ENCODE measurements at places on chromosomes 16 and 17.
A peak's percentile ranks its signal among the peaks of the same experiment; 100 is the strongest.

- peak; percentile 36 for ATAC-seq
These were observed 33.2 kb upstream of the USP7 start for GRCh38 chr16:8996891-8997290.

DNA sequence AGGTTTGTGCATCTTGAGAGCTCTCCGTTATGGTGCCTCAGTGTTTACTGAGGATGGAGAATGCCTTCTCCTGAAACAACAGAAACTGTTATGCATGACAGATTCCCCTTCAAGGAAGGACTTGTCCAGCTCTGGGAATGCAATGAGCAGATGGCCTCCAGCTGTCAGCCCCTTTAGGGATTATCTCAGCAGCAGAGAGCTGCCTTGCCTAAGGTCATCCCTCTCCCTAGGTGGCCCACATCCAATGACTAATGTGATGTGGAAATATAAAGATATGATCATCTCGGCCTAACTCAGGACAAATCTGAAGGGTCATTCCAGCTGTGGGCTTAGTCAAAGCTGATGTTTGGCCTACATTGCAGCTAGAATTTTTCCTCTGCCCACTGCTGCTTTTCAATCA, 214.3 kb upstream of the N4BP1 start:
- no peak for ATAC-seq

- ATAC-seq: no peak
These were observed 80.8 kb downstream of the CNGB1 start for GRCh38 chr16:57889960-57890751.

DNA sequence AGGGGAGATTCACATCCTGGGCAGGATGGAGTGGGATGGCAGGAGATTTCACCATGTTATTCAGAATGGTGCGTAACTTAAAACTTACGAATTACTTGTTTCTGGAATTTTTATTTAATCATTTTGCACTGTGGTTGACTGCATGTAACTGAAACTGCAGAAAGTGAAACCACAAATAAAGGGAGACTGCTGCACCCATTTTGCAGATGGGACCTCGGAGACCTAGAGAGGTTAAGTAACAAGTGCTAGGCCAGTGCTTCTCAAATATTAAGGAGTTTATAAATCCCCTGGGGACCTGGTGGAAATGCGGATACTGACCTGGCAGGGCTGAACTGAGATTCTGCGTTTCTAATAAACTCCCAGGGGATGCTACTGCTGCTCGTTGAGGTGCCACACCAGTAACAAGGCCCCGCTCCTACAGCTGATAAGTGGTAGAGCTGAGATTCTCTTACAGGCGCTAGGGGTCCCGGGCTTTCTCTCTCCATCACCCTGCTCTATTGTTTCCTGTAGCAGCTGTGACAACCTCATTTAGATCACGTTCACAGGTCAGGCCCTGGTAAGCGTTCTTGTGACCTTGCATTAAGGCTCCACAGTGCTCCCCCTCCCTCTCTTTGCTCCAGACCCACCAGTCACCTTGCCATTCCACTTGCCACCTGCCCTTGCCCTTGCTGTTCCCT, 167.1 kb upstream of the CDH13 start:
- no peak for ATAC-seq

DNA sequence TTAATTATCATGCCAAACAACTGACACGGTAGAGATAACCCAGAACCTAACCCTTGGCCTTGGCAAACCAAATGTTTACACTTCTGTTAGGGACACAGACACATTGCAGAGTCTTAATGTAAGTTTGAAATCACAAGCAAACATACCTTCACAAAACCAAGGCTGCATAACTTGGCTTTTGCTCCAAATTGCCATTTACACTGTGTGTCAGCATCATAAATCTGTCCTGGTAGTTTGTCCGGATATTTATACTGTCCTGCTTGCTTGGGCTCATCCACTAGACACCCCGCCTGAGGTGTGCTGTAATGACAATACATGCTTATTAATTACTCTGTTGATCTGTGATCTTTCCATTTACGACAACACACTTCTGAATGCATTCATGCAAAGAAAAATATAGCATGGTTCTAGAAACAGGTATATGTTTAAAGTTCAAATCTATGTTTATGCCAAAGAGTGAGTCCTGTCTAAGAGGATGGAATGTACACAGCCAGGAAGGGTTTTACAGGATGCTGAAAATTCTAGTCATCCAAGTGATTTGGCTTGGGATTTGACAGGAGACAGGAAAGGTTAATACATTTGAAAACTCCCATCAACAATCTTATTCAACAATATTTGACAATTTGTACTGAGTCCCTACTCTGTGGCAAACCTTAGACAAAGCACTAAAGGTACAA, 81.1 kb downstream of the ADAMTS18 start:
- ATAC-seq: no peak

GRCh38 chr17:80029258-80029974, 6.3 kb downstream of the TBC1D16 start:
- ATAC-seq: peak; percentile 46

DNA sequence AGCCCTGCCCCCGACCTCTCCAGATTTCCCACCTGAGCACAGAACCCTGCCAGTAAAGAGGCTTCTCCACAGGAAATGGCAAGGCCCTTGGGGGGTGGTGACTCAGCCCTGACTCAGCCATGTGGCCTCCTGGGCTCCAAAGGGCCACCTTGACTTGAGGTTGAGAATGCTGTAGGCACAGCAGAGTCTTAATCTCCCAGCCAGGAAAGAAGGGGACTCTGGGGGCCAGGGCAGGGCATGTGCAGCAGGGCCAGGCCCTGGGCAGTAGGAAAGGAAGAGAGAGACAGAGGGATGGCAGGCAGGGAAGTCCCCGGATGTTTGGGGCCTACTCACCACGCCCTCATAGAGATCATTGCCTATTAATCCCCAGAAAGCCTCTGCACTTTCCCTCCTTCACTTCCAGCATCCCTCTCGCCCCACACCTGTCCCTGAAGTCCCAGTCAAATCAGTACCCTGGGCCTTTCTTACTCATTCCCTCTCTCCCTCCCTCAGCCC, 4.8 kb upstream of the ITGA3 start:
- peak; percentile 15 for ATAC-seq

DNA sequence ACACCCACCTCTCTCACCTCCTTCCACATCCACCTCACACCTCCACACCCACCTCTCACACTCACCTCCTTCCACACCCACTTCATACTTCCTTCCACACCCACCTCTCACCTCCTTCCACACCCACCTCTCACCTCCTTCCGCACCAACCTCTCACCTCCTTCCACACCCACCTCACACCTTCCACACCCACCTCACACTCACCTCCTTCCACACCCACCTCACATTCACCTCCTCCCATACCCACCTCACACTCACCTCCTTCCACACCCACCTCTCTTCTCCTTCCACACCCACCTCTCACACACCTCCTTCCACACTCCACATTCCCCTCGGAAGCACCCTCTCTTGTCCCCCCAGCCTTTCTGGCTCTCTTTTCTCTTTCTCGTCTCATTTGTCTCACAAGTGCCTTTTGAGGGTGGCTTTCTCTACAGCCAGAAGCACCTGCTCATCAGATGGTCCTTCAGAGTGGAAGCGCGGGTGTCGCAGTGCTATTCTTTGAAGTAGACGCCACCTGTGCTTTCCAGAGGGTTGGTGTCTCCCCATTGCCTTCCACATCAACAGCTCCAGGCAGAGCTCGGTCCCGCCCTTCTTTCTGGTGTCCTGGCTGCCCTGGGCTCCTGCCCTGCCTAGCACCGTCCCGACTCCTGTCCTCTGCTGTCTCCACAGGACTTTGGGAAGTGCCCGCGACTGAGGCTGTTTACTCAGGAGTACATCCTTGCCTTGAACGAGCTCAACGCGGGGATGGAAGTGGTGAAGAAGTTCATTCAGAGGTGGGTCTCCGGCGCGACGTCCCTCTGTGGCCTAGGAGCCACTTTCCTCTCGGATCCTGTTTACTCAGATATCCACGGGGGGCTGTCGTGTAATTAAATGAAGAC, 109.4 kb upstream of the PLCG2 start:
- ATAC-seq: no peak

DNA sequence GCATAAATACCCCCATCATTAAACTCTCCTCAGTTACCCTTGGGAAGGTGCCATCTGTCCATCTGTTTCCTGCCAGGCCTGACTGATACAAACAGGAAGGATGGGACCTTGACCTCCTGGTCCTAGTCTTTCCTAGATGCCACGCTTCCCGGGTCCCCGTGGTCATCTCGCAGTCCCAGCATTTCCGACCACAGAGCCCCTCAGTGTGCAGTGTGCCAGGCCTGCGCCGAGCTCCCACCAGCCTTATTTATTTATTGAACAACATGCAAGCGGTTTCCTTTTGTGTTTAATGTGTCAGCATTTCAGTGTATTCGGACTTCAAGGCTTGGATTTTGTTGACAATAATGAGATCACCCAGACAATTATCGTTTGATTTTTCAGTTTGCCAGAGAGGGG, 45.6 kb upstream of the NKD1 start:
- no peak for ATAC-seq

DNA sequence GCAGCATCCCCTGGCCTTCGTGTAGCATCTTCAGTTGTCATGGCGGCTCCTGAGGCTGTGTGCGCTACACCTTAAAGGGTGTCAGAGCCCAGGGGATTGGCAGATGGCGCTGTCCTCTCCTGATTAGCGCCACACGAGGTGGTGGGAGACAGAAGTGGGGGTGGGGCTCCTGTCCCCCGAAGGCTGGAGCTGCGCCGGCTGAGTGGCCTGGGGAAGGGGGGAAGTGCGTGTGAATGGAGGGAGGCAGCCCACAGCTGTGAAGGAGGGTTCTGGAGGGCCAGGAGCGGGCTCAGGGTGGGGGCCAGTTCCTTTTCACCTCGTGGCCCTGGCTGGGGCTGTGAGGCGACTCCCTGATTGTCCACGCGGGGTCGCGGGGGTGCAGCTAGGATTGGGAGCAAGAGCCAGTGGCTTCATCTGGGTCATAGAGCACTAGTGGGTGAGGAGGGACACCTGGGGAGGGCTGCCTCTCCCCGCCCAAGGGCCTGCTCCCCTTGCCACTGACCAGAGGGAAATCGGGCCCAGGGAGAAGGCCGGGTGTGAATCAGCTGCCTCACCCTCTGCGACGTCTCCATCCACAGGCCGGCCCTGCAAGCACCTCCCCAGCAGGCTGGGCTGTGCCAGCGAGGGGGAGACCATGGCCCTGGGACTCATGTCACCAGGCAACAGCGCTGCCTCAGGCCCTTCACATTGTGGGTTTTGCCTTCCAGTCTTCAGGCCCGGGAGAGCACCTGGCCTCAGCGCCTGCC, 14.1 kb downstream of the BAHCC1 start:
- no peak for ATAC-seq

- no peak for ATAC-seq
These were observed 745 bp upstream of the ABCC1 start for GRCh38 chr16:15948532-15949209.

DNA sequence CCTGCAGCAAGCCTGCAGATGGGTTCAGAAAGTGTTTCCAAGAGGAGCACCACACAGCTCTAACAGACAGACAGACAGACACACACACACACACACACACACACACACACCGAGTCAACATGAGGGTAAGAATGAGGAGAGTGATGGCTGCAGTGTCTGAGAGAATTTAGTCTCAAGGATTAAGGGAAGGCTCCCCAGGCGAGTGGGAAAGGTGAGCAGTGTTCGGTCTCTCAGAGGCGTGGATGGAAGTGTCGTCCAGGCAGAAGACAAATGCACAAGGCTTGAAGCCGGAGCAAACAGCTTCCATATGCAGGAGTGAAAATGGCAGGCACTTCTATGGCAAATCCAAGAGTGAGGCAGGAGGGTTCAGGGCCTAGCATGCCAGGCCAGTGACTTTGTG, 770.1 kb downstream of the KCNJ18 start:
- ATAC-seq: no peak

DNA sequence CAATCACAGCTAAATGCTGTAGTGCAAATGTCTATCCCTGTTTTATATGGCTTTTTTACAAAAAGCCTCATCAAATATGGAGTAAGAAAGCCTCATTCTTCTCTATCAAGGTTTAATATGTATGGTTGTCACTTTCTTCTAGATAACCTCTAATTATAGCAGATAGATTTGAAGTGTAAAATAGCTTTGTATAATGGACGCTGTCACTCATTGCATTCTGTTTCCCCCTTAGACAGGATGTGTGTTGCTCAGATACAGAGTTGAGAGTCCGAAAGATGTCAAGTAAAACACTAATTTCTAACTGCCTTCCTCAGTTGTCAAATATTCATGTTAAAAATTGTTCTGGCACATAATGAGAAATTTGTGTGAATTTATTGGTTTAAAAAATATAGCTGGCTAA, 88.0 kb downstream of the NLK start:
- no peak for ATAC-seq

DNA sequence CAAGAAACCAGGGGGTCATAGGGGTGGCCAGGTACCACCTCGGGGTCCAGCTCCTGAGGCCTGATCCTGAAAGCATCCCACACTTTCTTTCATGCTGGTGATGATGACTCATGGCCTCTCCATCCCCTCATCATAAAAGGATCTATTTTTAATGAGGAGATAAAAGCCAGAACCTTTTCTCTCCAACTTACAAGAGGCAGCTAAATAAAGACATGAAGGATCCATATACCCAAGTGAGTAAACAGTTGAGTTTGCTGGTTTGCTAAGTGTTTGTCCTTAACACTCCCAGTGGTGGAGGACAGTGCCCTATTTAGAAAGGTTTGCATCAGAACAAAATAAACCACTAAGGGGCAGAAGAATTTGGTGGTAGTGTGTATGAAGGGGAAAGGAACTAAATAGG, 383.8 kb downstream of the GRIN2A start:
- no peak for ATAC-seq

DNA sequence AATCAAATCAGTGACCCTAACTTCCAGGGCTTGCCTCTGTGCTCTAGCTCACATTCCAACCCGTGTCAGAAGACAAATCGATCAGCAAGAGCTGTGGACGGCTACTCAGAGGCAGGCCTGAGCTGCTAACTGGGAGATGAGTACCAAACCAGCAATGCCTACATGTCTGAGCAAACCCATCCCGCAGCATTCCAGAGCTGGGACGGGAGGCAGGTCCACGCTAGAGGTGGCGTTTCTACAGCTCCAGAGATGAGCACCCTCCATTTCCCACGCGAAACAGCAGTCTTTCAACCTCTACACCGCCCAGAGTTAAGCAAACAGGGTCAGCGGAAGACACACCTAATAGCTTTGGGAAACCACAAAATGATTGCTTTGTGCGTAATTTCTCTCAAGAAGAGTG, 6.5 kb downstream of the NXN start:
- no peak for ATAC-seq

- 0 out of 3 replicates have a peak, but pooled peaks have one; percentile 53 for ATAC-seq
These were observed 26.0 kb downstream of the KCNJ16 start for GRCh38 chr17:70100983-70101382.

DNA sequence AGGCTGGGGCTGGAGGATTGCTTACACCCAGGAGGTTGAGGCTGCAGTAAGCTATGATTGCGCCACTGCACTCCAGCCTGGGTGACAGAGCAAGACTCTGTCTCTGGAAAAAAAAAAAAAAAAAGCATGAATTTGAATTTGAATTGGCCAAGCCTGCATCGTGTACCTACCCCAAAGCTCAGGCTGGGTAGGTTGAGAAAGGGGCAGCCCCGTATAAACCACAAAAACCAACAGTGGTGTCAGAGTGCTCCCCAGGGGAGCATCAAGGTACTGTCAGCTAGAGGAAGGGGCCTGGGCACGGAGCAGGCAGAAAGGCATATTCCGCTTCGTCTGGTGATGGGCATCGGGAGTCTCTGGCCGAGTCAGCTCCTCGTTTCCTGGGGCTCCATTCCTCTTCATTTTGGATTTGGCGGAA, 40.9 kb downstream of the RAP1GAP2 start:
- no peak for ATAC-seq
